ENCODE measurements at places on chromosomes 6 and 20. TPM values are rescaled to one million over a fixed set of nuclear protein-coding genes. Genes with fewer than 3 reads are reported as not detected.

GRCh38 chr6:101114703-101115102 is 233.6 kb upstream of the ASCC3 start:
- DNase-seq: peak; percentile 2

Gene CDSN
- total RNA-seq: not detected

GRCh38 chr6:157434349-157435033 is 53.5 kb downstream of the ZDHHC14 start:
- no peak for DNase-seq

DNA sequence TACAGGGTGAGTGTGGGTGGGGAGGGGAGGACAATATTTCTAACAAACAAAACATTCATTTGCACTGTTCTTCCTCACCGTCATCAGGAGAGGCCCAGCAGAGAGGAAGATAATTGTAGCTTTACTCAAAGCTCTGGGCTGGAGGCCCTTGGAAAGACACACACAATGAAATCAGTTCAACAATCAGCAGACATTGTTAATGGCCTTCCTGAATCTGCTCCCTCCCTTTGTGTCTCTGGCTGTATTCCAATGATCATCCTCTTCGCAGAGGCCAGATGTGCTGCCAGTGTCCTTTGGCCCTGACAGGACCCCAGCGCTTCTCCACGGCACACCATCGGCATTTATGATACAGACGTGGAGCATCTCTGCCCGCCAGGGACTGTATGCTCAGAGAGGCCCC is 44.6 kb upstream of the LRFN2 start:
- no peak for DNase-seq

DNA sequence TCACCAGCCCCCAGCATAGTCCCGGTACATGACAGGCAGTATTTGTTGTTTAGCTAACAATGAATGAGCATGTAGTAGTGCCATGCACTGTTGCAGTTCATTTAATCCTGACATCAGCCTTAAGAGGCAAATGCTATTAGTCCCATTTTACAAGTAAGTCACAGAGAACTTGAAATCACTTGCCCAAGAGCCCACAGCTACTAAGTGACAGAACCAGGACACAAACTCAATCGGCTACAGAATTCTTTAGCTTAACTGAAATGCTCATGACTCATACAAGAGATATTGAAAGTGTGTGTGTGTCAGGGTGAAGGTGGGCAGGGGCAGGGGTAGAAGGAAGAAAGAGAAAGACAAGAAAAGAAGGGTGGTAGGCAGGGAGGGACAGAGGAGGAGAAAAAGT is 52.7 kb downstream of the UNC5CL start:
- DNase-seq: peak; percentile 7

DNA sequence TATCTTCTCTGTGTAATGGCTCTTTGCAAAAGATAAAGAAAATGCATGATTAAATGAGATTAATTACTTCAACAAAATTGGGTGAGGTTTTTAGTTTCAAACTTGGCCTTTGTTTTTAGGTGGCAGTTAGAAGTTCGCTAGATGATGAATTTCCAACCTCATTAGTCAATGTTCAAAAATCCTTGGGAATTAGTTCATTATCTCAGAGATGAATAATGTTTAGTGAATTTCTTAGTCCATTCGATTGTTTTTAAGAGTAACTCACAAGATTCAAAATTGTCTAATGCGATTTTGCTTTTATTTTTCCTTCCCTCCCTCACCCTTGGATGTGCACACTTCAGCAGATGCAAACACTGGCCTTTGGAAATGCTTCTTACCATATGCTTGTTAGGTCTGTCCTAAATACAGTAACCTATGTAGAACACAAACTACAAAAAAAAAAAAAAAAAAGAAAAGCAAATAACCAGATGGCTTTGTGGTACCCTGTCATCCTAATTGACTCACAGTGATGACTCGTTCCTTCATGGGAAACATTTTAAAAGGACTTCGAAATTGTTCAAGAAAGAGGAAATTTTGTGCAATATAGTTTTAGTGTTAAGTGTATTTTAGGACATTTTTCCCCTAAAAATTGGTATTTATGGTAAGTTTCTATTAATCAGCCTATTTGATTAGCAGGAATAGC is 66.7 kb downstream of the FAM229B start:
- peak; percentile 44 for DNase-seq

DNA sequence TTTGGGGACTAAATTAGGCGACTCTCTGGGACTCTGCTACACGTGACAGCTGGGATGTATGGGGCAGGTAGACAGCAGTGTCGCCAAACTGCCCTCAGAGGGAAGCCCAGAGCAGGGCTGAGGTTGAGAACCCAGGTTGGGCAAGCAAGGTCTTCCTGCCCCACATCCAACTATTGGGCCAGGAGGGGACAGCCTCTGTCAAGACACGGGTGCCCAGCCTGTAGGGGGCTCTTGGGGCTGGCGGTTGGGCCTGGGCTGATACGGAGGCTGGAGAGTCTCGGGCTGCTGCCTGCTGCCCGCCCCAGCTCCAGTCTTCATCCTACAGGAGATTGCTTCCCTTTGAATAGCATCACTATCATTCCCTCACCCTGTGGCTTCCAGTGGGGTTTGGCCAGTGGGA is 33.3 kb downstream of the CPNE5 start:
- no peak for DNase-seq

DNA sequence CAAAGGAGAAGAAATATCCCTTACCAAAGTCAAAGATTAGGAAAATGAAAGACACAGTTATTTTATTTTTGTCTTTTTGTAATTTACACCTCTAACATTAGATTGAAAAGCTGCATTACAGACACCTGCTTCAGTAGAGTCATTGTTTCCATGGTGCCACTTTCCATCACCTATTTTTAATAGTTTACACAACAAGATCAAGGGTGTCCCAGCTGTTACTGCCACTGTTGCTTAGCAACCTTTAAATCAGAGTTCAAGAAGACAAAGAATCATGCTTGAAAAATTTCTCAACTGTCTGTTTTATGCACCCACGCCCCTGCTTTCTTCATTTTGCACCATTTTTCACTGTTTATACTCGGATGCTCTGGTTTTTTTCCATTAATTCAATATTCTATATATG is 668.2 kb upstream of the GJE1 start:
- peak; percentile 56 for DNase-seq

DNA sequence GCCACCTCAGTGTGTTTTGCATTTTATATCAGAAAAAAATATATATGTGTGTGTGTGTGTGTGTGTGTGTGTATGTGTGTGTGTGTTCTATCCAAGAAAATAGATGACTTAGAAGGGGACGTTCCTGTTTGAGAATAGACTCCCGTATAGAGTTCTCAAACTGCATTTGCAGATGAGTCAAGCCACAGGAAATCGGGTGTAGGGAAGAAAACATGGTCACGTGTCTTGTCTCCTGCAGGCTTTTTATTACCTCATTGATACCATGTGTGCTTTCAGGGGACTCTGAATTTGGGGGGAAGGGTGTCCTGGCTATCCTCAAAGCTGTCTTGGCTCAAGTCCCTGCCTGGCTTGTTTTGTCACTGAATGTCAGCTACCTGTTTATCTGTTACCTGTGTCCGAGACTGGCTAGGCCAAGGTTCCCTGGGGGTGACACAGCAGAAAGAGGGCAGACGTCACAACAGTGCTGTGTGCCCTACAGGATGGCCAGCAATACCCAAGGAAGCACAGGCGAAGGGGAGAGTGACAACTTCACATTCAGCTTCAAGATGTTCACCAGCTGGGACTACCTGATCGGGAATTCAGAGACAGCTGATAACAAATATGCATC is 55.7 kb upstream of the NOP56 start:
- DNase-seq: peak; percentile 28

DNA sequence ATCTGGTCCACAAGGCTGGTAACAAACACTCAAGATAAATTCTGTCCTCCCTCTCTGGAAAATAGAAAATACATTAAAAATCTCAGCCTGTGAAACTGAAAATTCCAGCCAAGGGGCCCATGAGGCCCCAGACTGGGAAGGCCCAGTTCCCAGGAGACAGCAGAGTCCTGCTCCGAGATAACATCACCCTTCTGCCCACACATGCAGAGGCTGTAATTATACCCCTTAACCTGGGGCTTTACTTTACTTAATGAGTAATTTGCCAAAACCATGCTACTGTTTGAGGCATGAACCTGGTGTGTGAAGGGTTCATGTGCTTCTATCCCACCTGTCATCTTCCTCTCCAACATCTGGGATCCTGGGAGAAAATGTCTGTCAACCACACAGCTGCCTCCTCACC is 398.9 kb upstream of the SULF2 start:
- DNase-seq: no peak

DNA sequence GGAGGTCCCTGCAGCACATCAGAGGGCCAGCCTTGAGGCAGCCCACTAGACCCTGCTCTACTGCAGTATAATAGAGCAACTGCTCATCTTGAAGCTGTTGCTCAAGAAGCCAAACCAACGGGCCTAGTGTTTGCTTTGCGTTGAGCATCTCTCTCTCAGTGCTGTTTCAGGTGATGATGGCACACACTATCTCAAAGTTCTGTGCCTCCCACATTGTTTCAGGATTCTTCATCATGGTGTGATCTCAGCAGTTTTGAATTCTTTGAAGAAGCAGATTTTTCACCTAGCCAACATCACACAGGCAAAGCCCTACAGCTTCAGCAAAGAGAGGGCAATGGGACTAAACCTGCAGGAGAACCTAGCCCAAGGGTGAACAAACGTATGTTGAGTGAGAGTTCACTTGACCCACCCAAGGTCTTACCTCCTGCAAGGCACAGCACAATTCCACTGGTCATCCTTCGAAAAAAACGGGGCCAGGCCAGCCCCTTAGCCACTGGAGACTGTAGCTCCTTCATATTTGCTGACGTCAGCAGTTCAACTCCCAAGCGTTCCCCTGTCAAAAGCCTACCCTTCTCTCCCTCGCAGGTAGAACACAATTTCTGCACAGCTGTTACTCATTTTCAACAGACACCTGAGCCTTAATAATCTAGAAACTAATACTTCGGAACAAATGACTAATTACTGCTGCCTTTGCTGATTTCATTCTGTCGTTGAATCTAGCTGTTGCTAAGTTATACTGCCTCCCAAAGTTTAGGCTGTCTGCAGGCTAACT is 15.8 kb downstream of the MYB start:
- no peak for DNase-seq

Gene IL17A
- total RNA-seq: 0.12 TPM

GRCh38 chr20:44981736-44982406 is 15.6 kb downstream of the STK4 start:
- DNase-seq: no peak

- DNase-seq: no peak
These were observed 122.6 kb upstream of the NOX3 start for GRCh38 chr6:155578251-155578650.

DNA sequence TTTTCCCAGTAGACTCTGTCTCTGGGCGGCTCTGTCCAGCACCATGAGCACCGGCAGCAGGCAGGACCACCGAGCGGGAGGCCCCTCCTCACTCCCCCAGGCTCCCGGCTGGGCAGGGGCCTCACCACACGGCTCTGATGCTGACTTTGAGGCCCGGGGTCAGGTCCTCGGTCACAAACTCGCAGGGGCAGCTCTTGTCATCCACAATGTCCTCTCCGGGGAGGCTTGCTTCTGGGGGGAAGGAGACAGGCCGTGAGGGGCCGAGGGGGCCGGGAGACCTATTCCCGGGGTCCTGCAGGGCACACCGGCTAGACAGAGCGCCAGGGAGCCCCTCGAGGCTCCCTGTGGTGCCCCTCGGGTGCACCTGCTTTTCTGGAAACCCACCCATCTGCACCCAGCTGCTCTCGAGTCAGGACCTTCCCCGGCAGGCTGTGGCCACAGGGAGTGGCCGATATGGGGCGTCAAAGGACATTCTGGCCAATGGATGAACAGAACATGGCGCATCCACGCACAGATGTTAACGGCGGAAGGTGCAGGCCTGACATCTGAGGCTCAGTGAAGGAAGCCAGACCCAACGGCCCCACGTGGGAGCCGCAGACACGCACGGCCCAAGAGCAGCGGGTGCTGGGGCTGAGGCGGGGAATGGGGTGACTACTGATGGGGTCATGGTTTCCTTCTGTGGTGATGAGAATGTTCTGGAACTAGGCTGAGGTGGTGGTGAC is 53.0 kb upstream of the CHRNA4 start:
- no peak for DNase-seq

Gene PHF1
- total RNA-seq: 23.2 TPM

Gene GSTA3
- not detected for total RNA-seq

DNA sequence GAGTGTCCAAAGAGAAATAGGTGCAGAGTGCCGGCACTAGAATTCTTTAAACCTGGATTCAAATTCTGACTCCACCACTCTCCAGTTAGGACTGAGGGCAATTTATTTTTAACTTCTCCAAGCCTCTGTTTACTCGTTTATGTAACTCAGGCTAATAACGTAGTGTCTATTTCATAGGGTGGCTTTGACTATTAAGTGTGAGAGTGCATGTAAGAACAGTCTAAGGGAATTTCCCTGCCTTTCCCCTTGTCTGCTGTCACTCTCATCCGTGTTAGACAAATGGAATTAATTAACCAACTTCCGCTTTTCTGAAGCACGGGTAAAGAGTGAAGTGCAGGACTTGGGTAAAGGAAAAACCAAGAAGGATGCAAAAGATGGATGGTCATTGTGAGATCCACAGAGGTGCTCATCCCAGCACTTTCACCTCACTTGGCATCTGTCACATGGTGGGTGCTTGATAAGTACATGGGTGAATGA is 4.1 kb upstream of the ZKSCAN8 start:
- peak; percentile 63 for DNase-seq

- peak; percentile 50 for DNase-seq
These were observed 54.0 kb upstream of the BTN3A2 start for GRCh38 chr6:26311012-26311384.

All from RPMI7951 (cell line).